Activated naive CD4-positive, alpha-beta T cell (primary cell): ENCODE measurements at places on chromosomes 7 and 10.

DNA sequence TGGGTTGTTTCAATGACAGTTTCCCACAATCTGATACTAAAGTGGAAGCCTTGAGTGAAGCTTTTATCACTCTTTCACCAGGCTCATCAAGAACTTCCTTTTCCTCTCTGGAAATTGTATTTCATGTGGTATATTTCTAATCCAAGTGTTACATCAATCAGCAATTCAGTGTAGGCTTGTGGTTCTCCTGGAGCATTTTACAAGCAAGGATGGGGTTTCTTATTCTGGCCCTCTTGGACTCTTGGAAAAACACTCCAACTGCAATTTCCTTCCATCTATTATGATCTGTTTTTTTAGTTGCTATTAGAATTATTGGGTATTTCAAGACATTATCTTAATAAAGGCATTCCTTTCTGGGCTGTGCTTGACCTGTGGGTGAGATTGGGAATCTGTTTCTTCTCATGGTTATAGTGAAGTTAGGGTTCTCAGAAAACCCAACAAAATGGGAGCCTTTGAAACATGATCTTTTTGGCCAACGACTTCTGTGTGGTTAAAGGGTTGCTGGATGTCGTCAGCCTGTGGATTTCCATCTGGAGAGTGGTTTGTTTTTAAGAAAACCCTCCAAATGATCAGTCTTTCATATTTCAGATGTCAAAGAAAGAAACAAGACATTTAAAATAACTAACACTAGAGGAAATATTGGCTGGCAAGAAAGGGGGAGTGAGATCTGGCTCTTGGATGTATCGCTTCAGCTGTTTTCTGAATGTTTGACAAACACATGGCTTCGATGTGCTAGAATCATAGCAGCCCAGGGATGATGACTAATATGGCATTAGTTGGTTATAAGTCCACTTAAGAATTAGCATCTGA, 540.2 kb downstream of the LRMDA start:
- DNase-seq = no peak

- no peak for DNase-seq
These were observed 254.3 kb upstream of the GNAI1 start for GRCh38 chr7:79880312-79880711.

GRCh38 chr10:97823734-97824133, 25.9 kb upstream of the GOLGA7B start:
- no peak for DNase-seq

GRCh38 chr10:70811881-70812280, 3.9 kb upstream of the SGPL1 start:
- no peak for DNase-seq
